ENCODE measurements at places on chromosomes 4 and X. TPM values are rescaled to one million over a fixed set of nuclear protein-coding genes. Genes with fewer than 3 reads are reported as not detected.

- H3K4me3 ChIP-seq = peak overlapping the region; percentile 92
- H3K27me3 ChIP-seq = no peaks in the 10 kb centered on the region
- DNase-seq = no peak
- H3K27ac ChIP-seq = peak overlapping the region; percentile 78
- H3K36me3 ChIP-seq = no peaks in the 10 kb centered on the region
Observed at GRCh38 chrX:73213734-73214425, 771 bp downstream of the NAP1L2 start.

GRCh38 chrX:118345045-118345463 lies 852 bp upstream of the WDR44 start:
- H3K36me3 ChIP-seq = no peaks in the 10 kb centered on the region
- H3K4me1 ChIP-seq = peaks cover 26% of the 10 kb centered on the region
- H3K4me3 ChIP-seq = peak overlapping the region; percentile 96
- no peak for DNase-seq
- peak overlapping the region; percentile 98 for H3K27ac ChIP-seq
- H3K27me3 ChIP-seq = no peaks in the 10 kb centered on the region

DNA sequence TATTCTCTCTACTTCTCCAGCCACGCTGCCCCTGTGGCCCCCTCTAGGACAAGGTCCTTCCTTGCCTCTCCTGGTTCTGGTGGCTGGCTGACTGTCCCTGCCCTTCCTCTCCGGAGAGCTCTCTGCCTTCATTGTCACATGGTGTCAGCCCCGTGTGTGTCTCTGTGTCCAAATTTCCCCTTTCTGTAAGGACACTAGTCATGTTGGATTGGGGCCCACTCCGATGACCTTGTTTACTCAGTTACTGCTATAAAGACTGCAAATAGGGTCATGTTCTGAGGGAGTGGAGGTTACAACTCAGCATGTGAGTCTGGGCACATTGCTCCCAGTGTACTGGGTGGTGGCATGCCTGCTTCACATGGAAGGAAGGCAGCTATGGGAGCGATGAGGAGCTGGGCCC lies 129.5 kb upstream of the PSAPL1 start:
- DNase-seq = no peak
- no peaks in the 10 kb centered on the region for H3K4me1 ChIP-seq
- no peak overlapping the region for H3K4me3 ChIP-seq
- no peak overlapping the region for H3K27ac ChIP-seq
- no peaks in the 10 kb centered on the region for H3K27me3 ChIP-seq

- H3K4me3 ChIP-seq = no peak overlapping the region
- H3K27me3 ChIP-seq = no peaks in the 10 kb centered on the region
- H3K4me1 ChIP-seq = no peaks in the 10 kb centered on the region
- DNase-seq = no peak
- no peak overlapping the region for H3K27ac ChIP-seq
- peaks cover 3% of the 10 kb centered on the region for H3K36me3 ChIP-seq
Observed at GRCh38 chrX:9081271-9081670, 47.3 kb upstream of the FAM9B start.

- H3K4me3 ChIP-seq = no peak overlapping the region
- no peaks in the 10 kb centered on the region for H3K27me3 ChIP-seq
- H3K4me1 ChIP-seq = no peaks in the 10 kb centered on the region
- no peak for DNase-seq
- H3K36me3 ChIP-seq = no peaks in the 10 kb centered on the region
Observed at GRCh38 chr4:139617702-139618490, 47.7 kb upstream of the MGST2 start.

GRCh38 chr4:188839704-188840103 lies 700.5 kb downstream of the TRIML1 start:
- no peak overlapping the region for H3K27ac ChIP-seq
- H3K4me1 ChIP-seq = no peaks in the 10 kb centered on the region
- no peaks in the 10 kb centered on the region for H3K36me3 ChIP-seq

DNA sequence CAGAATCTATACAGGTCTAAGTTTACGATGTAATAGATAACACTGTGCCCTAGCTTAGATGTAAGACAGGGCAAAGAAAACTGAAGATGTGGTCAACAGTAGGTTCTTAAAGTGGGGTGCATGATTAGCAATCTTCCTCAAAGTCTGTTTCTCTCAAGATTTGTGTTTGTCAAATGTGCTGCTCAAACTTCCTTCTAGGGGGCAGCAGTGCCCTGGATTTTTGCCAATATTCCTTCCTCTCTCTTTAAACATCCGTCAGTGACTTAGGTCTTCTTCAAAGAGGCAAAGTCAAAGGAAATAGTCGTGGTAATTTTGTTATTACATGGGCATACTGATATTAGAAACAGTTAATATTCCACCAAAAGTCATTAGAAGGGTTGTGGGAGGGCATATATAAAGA lies 4.2 kb upstream of the PDHA2 start:
- no peak overlapping the region for H3K27ac ChIP-seq
- no peak for DNase-seq
- H3K27me3 ChIP-seq = no peaks in the 10 kb centered on the region
- no peak overlapping the region for H3K4me3 ChIP-seq

DNA sequence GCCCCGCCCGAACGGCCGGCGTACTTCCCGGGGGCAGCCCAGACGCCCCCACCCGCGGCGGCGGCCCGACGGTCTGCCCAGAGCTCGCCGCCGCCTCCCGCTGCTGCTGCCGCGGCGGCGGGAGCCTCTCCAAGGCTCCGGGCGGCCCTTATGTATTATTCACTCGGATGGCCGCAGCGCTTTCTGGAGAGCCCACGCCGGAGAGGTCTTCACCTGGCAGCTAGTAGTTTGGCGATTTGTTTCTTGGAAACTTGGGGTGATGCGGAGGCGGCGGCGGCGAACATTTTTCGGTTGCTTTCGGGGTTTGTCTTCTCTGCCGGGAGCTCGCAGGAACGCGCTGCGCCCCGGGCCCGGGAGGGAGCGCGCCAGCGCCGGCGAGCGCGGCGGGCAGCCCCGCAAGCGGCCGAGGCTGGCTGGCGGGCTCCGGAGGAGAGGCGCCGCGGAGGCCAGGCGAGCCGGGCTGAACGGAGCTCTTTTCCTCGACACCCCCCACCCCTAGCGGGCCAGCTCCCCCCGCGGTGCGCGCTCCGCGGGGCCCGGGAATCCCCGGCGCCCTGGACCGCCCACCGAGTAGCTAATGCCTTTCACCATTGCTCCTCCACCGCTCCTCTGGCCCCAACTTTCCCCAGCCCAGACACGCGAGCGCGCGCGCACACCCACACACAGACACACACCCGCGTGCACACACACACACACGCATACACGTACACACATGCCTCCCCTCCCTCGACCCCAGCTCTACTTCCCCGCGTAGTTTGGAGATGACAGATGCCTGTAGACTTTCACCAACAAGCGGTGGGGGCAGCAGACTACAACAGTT lies 113.5 kb downstream of the DHX15 start:
- DNase-seq = peak; percentile 38
- H3K4me1 ChIP-seq = peaks cover 25% of the 10 kb centered on the region
- peaks cover 42% of the 10 kb centered on the region for H3K27me3 ChIP-seq
- no peaks in the 10 kb centered on the region for H3K36me3 ChIP-seq
- H3K4me3 ChIP-seq = peak overlapping the region; percentile 81

GRCh38 chr4:142846729-142847596 lies 862 bp upstream of the INPP4B start:
- H3K36me3 ChIP-seq = no peaks in the 10 kb centered on the region
- peak overlapping the region; percentile 43 for H3K27ac ChIP-seq
- H3K27me3 ChIP-seq = peaks cover 7% of the 10 kb centered on the region

- DNase-seq = no peak
- peaks cover 49% of the 10 kb centered on the region for H3K4me1 ChIP-seq
- H3K27ac ChIP-seq = peak overlapping the region; percentile 76
- no peaks in the 10 kb centered on the region for H3K27me3 ChIP-seq
Observed at GRCh38 chr4:102620697-102621497, 119.7 kb downstream of the NFKB1 start.

GRCh38 chr4:20095805-20096541 lies 155.7 kb upstream of the SLIT2 start:
- H3K4me3 ChIP-seq = no peak overlapping the region
- no peaks in the 10 kb centered on the region for H3K27me3 ChIP-seq
- no peaks in the 10 kb centered on the region for H3K4me1 ChIP-seq
- H3K36me3 ChIP-seq = no peaks in the 10 kb centered on the region

DNA sequence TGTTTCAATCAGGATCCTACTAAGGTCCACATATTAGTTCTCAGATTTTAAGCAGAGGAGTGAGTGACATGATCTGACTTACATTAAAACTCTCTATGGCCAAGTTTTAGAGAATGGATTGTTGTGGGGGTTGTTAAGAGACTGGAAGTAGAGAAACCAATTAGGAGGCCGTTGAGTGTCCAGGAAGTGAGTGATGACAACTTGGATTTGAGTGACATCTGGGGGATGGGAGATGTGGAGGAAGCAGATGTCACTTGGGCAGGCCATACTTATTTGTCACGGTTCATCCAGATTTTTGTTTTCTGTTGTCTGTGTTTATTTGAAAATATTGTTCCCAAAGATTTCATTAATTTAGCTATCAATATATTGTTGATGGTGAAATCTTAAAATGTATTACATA lies 28.3 kb downstream of the ADD1 start:
- H3K4me1 ChIP-seq = peaks cover 57% of the 10 kb centered on the region
- no peaks in the 10 kb centered on the region for H3K27me3 ChIP-seq
- peaks cover 5% of the 10 kb centered on the region for H3K36me3 ChIP-seq
- no peak for DNase-seq
- peak overlapping the region; percentile 31 for H3K27ac ChIP-seq

GRCh38 chr4:105107095-105107856 lies 39.4 kb upstream of the TET2 start:
- H3K4me3 ChIP-seq = no peak overlapping the region
- H3K4me1 ChIP-seq = no peaks in the 10 kb centered on the region
- DNase-seq = no peak
- H3K36me3 ChIP-seq = no peaks in the 10 kb centered on the region

DNA sequence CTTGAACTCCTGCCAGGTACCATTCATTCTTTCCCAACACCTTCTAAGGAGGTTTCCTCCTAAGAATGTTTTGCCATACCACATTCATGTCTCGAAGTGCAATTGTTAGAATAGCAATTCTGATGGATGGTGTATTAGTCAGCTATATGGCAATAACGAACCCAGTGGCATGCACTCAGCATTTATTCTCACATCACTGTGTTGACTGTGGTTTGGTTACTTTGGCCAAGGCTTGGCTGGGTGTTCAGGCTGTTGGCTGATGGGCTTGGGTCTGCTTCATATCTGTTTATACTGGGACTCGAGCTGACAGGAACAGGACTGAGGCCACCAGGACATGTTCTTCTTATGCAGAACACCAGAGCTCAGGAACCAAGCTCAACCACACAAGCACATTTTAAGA lies 31.7 kb downstream of the PSAPL1 start:
- no peaks in the 10 kb centered on the region for H3K36me3 ChIP-seq
- DNase-seq = no peak
- no peaks in the 10 kb centered on the region for H3K4me1 ChIP-seq

DNA sequence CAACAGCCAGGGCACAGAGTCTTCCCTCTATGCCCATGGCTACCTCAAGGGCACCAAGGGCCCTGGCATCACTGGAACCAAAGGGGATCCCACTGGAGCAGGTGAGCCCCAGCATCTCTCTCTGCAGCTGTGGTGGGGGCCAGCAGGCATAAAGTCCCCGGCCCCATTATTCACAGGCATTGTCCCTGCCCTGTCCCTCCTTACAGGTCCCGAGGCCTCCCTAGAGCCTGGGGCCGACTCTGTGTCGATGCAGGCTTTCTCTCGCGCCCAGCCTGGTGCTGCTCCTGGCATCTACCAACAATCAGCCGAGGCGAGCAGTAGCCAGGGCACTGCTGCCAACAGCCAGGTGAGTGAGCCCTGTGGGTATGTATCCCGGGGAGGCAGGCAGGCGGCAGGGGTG lies 12.3 kb upstream of the UBA1 start:
- H3K27me3 ChIP-seq = no peaks in the 10 kb centered on the region
- no peak overlapping the region for H3K4me3 ChIP-seq
- H3K4me1 ChIP-seq = peaks cover 2% of the 10 kb centered on the region
- H3K27ac ChIP-seq = no peak overlapping the region

GRCh38 chrX:133294126-133294525 lies 76.0 kb upstream of the TFDP3 start:
- no peaks in the 10 kb centered on the region for H3K36me3 ChIP-seq
- no peak overlapping the region for H3K4me3 ChIP-seq
- H3K27ac ChIP-seq = no peak overlapping the region

DNA sequence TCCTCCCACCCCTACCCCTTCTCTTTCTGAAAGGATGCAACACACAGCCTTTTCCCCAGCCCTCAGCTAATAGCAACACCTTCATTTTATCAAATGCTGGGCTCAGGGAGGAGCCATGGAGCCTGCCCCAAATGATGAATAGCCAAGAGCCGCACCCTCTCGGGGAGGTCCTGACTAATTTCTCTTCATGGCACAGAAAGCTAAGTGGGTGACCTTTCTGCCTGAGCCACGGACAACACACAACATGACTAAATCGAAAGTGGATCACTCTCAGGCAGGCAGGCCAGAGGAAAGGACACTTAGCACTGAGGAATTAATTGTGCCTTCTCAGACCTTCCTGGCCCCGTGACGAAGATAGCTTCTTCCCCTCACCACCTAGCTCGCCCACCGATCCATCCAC lies 165.1 kb upstream of the RAI2 start:
- no peaks in the 10 kb centered on the region for H3K27me3 ChIP-seq
- no peak overlapping the region for H3K4me3 ChIP-seq
- H3K4me1 ChIP-seq = no peaks in the 10 kb centered on the region
- H3K27ac ChIP-seq = no peak overlapping the region
- H3K36me3 ChIP-seq = no peaks in the 10 kb centered on the region

- DNase-seq = no peak
- H3K4me1 ChIP-seq = no peaks in the 10 kb centered on the region
- H3K27me3 ChIP-seq = peaks cover 4% of the 10 kb centered on the region
Observed at GRCh38 chrX:73831500-73831899, 268.5 kb downstream of the CHIC1 start.

DNA sequence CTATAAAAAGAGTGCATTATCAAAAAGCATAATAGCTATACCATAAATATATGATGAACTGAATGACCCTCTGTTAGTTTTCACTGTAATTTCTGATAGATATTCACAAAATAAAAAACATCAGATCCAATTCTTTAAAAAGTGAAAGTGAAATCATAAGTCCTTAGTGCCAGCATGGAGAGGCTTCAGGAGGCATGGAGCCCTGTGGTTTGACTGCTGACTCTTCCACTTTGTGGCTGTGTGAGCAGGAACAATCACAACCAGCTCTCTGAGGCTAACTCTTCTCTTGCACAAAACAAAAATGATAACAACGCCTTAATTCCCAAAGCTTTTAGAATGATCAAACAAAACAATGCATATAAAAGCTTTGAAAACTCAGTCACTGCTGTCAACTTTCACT lies 1143.9 kb downstream of the PDHA2 start:
- DNase-seq = no peak
- H3K36me3 ChIP-seq = no peaks in the 10 kb centered on the region
- H3K27ac ChIP-seq = no peak overlapping the region
- no peaks in the 10 kb centered on the region for H3K27me3 ChIP-seq

- H3K4me3 ChIP-seq = peak overlapping the region; percentile 90
- H3K36me3 ChIP-seq = peaks cover 2% of the 10 kb centered on the region
- H3K27ac ChIP-seq = peak overlapping the region; percentile 82
- no peaks in the 10 kb centered on the region for H3K27me3 ChIP-seq
Observed at GRCh38 chr4:109703664-109704361, 568 bp upstream of the CASP6 start.

The TMLHE gene
- total RNA-seq = 13.3 TPM

The SORCS2 gene
- 0.07 TPM for total RNA-seq

The CT45A3 gene
- total RNA-seq = not detected

The PAGE1 gene
- not detected for total RNA-seq

The SOD3 gene
- not detected for total RNA-seq

The DNAAF6 gene
- total RNA-seq = not detected

The MTNR1A gene
- not detected for total RNA-seq

The STPG2 gene
- not detected for total RNA-seq

The DMRTC1B gene
- total RNA-seq = not detected

The IL2RG gene
- total RNA-seq = 289 TPM

The TSPAN7 gene
- 0.73 TPM for total RNA-seq

The F8A1 gene
- total RNA-seq = 43.3 TPM
